ENCODE measurements at places on chromosomes 4 and X.
A peak's percentile ranks its signal among the peaks of the same experiment; 100 is the strongest.

DNA sequence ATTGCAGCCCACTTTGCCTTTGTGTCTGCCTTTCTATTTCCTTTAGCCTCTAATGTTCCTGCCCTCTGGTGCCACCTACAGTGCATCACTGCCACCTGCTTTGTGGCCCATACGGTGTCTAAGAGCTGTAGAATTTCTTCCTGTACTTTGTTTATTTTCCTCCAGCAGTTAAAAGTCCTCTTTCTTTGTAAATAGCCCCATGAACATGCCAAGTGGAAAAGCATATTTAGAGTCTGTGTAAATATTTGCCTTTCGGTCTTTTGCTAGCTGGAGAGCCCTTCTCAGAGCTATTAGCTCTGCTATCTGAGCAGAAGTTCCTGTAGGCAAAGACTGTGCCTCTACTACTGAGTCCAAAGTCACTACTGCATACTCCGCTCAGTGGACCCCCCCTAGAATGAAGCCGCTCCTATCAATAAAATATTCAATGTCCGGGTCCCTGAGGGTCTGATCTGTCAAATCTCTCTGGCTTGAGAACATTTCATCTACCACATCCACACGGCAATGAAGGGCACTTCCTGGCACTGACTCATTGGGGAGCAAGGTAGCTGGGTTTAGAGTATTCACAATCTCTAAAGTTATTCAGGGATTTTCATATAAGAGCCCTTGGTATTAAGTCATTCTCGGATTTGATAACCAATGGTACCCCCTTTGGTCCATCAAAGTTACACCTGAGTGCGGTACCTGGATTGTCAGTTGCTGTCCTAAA lies 36.3 kb downstream of the SULT1E1 start:
- no peaks in the 10 kb centered on the region for H3K27me3 ChIP-seq
- peaks cover 1% of the 10 kb centered on the region for H3K4me1 ChIP-seq
- no peaks in the 10 kb centered on the region for H3K36me3 ChIP-seq
- H3K4me3 ChIP-seq = no peak overlapping the region
- no peak for DNase-seq
- no peak overlapping the region for H3K27ac ChIP-seq

DNA sequence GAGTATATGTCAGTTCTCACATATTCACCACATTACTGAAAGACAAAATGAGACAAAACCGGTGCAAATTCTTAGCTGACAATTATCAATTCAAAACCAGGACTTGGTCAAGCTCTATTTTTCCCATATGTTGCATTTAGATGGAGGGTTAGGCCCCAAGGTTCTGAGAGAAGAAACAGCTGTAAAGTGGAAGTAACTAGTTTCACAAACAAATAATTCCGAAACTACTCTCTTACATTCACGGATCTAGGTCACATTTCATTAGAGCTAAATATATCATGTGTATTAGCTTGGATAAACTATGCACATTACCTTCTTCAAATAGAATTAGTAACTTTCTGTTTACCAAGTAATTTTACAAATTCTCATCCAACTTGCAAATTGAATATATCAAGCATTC lies 3.7 kb upstream of the GABRA2 start:
- H3K4me3 ChIP-seq = no peak overlapping the region
- H3K4me1 ChIP-seq = peaks cover 19% of the 10 kb centered on the region
- no peaks in the 10 kb centered on the region for H3K36me3 ChIP-seq
- no peak overlapping the region for H3K27ac ChIP-seq

- H3K36me3 ChIP-seq = no peaks in the 10 kb centered on the region
- H3K4me3 ChIP-seq = no peak overlapping the region
- H3K27ac ChIP-seq = no peak overlapping the region
Observed at GRCh38 chr4:159224408-159224807, 121.5 kb downstream of the RAPGEF2 start.

- H3K27ac ChIP-seq = no peak overlapping the region
- H3K36me3 ChIP-seq = no peaks in the 10 kb centered on the region
- H3K4me1 ChIP-seq = no peaks in the 10 kb centered on the region
- H3K27me3 ChIP-seq = no peaks in the 10 kb centered on the region
- H3K4me3 ChIP-seq = no peak overlapping the region
Observed at GRCh38 chr4:187304133-187304532, 580.5 kb upstream of the FAT1 start.

DNA sequence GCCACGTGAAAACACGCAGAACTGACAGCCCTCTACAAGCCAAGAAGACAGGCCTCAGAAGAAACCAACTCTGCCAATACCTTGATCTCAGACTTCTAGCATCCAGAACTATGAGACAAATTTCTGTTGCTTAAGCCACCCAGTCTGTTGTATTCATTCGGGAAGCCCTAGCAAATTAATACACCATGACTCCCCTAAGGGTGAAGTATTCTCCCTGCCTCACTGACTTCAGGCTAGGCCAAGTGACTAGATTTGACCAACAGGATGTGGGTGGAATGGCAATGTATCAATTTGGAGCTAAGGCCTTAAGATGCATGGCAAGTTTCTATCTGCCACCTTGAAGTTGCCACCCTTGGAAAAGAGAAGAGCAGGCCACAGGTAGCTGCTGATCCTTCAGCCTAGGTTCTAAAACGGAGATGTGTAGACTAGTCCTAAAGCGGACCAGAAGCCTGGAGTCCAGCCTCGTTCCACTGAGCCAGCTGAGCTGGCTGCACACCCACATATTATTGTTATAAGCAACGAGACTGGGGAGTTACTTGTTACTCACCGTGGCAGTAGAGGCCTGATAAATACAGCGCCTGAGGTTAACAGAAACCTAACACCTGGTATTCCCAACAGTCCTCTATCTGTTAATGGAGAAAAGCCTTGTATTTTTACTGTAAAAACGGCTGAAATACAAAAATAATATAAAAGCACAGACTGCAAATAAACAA lies 16.4 kb downstream of the SCARB2 start:
- DNase-seq = no peak
- H3K36me3 ChIP-seq = peaks cover 30% of the 10 kb centered on the region
- peaks cover 39% of the 10 kb centered on the region for H3K4me1 ChIP-seq
- no peaks in the 10 kb centered on the region for H3K27me3 ChIP-seq
- peak overlapping the region; percentile 57 for H3K27ac ChIP-seq
- H3K4me3 ChIP-seq = no peak overlapping the region

DNA sequence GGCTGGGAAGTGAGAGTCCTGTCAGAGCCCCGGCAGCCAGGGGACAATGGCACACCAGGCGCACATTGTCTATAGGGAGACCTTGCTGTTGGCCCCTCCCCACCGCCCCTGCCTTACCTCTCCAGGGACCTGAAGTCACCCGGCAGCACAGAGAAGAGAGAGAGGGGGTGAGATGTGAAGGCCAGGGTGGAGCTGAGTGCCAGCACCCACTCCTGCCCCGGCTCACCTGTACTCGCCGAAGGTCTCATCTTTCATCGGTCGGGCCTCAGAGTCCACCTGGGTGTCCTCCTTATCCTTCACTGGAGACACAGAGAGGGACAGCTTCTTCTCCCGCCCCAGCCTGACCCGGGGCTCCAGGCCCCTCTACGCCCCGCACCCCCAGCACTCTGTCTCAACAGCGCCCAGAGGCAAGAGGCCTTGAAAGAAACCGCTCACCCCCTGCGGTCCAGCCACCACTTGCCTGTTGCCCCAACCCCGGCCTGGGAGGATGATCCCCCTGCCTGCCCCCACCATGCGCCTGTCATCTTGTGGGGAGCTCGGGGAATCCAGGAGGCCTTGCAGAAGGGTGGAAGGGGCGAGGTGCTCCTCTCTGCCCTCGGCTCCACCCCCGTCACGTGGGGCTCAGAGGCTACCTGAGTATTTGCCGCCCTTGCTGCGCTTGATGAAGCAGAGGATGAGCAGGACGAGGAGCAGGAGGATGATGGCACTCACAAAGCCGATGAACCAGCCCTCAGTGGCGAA lies 22.6 kb downstream of the L1CAM start:
- peaks cover 7% of the 10 kb centered on the region for H3K27me3 ChIP-seq
- no peak for DNase-seq
- H3K27ac ChIP-seq = no peak overlapping the region
- no peaks in the 10 kb centered on the region for H3K36me3 ChIP-seq

DNA sequence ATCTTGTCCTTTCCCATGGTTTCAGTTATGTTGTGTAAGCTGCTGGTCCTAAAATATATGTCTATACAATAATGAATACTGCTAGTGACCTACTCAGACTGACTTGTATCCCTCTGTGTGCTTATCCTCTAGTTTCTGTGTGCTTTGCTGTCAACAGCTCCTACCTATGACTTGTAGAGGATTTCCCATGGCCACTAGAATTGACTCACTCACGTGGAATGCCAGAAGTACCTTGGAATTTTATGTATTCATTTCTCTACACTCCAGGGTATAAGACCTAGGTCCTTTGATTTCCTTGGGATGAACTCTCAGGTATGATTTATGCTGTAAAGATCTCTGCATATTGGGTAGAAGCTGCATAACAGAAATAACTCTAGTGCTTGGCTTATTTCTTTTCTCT lies 279.9 kb upstream of the SLIT2 start:
- H3K36me3 ChIP-seq = no peaks in the 10 kb centered on the region
- H3K27me3 ChIP-seq = no peaks in the 10 kb centered on the region
- DNase-seq = no peak
- no peak overlapping the region for H3K27ac ChIP-seq

- peak overlapping the region; percentile 72 for H3K4me3 ChIP-seq
- no peaks in the 10 kb centered on the region for H3K27me3 ChIP-seq
- no peaks in the 10 kb centered on the region for H3K36me3 ChIP-seq
- no peak for DNase-seq
- peak overlapping the region; percentile 84 for H3K27ac ChIP-seq
- peaks cover 36% of the 10 kb centered on the region for H3K4me1 ChIP-seq
Observed at GRCh38 chr4:133152831-133153481, 3.9 kb downstream of the PCDH10 start.

DNA sequence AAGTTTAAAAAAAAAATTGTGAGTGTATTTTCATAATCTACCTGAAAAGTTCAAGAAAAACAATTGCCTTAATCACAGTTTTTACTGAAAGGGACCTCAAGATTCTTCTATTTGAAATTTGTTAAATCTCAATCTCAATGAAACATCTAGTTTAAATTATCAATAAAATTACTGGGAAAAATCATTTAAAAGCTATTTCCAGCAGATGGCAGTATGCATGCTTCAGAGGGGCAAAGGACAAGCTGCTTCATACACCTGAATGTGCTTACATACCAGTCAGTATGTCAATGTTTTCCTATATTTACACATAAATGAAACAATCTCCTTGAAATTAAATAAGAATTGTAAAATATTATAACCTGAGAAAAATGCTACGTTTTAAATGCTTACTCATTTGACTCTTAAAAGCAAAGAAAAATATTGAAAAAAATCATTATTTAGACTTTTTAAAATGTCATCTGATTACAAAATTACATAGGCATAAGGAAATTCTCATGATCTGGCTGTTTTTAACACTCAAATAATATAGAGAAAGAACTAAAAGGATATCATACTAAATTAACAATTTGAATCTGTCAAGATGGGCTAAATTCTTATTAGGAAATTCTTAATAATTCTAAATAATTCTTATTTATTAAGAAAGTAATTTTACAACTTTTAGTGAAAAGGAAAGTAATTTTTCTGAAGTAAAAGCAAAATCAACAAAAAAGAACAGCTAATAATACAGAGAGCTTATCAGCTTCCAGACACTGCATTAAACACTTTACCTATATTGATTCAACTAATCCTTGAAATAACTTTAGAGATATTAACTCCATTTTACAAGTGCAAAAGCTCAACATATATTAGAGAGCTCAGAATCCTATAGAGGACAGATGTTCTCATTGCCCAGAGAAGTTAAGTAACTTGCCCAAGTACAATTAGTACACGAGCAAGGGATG lies 242.1 kb downstream of the ADAMTS3 start:
- no peak overlapping the region for H3K4me3 ChIP-seq
- no peak overlapping the region for H3K27ac ChIP-seq
- no peaks in the 10 kb centered on the region for H3K27me3 ChIP-seq
- no peaks in the 10 kb centered on the region for H3K36me3 ChIP-seq
- no peaks in the 10 kb centered on the region for H3K4me1 ChIP-seq

GRCh38 chr4:185744488-185744862 lies 67.5 kb downstream of the SORBS2 start:
- H3K36me3 ChIP-seq = no peaks in the 10 kb centered on the region
- peak overlapping the region; percentile 59 for H3K27ac ChIP-seq
- peaks cover 33% of the 10 kb centered on the region for H3K4me1 ChIP-seq
- H3K4me3 ChIP-seq = no peak overlapping the region
- DNase-seq = no peak

DNA sequence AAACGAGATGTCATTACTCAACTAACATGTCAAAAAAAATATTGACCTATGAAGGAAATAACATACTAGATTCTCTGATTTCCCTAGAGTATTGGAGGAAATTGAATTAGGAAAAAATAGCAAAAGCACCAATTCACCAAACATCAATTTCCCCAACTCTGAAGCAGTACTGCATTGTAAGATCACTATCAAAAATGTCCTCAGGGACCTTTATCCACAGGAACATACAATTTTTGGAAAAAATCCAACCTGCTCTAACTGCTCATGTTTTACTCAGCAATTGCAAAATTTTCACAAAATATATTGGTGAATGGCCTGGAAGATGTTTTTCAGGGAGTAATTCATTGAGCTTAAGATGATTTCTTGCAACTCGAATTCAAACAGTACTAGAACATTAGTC lies 239.0 kb upstream of the GIMD1 start:
- H3K27ac ChIP-seq = no peak overlapping the region
- no peak overlapping the region for H3K4me3 ChIP-seq
- DNase-seq = no peak
- no peaks in the 10 kb centered on the region for H3K27me3 ChIP-seq

GRCh38 chrX:50514811-50515210 lies 44.2 kb upstream of the DGKK start:
- H3K4me3 ChIP-seq = no peak overlapping the region
- H3K27me3 ChIP-seq = no peaks in the 10 kb centered on the region
- no peaks in the 10 kb centered on the region for H3K36me3 ChIP-seq
- no peak overlapping the region for H3K27ac ChIP-seq
- no peaks in the 10 kb centered on the region for H3K4me1 ChIP-seq
- no peak for DNase-seq

- no peaks in the 10 kb centered on the region for H3K36me3 ChIP-seq
- H3K27me3 ChIP-seq = no peaks in the 10 kb centered on the region
- no peaks in the 10 kb centered on the region for H3K4me1 ChIP-seq
- DNase-seq = no peak
- H3K4me3 ChIP-seq = no peak overlapping the region
Observed at GRCh38 chrX:9267415-9267814, 197.4 kb upstream of the TBL1X start.

- H3K36me3 ChIP-seq = no peaks in the 10 kb centered on the region
- no peak for DNase-seq
- no peak overlapping the region for H3K27ac ChIP-seq
- H3K4me3 ChIP-seq = no peak overlapping the region
Observed at GRCh38 chr4:158236304-158237030, 26.2 kb downstream of the TMEM144 start.
